ENCODE measurements at places on chromosomes 2 and 18.

GRCh38 chr18:56409736-56410135 lies 228.7 kb downstream of the TXNL1 start:
- no peak for DNase-seq

- DNase-seq: peak; percentile 31
Measured at GRCh38 chr18:2049986-2050385, 521.3 kb downstream of the METTL4 start.

DNA sequence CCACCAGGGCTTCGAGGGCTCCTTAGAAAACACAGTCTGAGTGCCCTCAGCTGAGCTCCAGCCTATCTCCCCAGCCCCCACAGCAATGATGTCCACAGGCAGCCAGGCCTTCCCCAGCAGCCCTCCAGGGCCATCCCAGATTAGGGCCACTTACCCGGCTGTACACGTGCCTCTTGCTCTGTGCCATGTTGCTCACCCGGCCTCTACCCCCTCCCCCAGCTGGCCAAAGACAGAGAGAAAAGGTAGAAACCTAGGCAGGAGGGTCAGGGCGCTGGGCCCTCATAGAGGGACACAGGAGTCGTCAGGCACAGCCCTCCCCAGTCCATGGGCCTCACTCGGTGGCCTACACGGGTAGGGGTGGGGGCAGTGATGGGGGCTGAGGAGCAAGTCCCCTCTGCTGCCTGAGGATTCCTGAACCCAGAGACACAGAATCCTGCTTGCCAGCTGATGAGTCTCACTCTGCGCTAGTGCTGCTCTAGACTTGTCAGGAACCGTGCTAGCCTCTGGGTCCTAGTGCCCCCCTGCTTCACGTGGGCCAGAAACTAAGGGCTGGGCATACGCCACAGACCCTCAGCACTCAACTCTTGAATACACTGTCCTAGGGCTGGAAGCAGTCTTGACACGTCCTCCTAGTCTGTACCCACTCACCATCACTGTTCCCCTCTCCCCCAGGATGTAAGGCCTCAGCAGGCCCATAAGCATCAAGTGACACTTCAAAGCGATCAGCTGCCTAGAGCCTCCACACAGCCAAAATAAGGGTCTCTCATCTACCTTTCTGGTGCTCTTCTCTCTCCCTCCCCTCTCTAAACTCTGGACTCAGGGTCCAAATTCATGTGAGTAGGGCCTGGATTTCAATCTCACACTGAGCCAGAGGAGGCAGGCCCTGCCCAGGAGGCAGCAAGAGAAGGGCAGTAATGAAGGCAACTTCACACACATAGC lies at the start of gene DCTN1:
DCTN1 (minus strand) TSS at position 461 of the 939 bp plus-strand sequence; CDS start at position 187, 274 bp downstream.
- no peak for DNase-seq

GRCh38 chr2:211609127-211609526 lies 929.5 kb downstream of the ERBB4 start:
- DNase-seq: no peak

- no peak for DNase-seq
Measured at GRCh38 chr2:149585166-149585885, 2.2 kb downstream of the MMADHC start.

DNA sequence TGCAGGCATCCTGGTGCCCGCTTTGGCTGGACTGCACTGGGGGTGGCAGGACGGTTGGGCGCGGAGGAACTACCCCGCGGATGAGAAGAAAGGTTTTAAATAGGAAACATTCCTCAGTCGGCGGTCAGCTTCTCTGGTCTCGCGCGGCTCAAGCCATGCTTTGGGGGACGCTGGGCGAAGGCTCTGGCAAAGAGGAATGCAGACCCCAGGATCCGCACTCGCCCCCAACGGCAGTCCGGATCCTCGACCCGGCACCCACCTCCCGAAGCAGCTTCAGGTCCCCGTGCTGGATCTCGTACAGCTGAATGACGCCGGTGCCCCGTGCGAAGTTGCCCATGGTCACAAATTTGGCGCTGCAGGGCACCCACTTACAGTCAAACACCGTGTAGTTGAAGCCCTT lies 686 bp upstream of the PNO1 start:
- no peak for DNase-seq

DNA sequence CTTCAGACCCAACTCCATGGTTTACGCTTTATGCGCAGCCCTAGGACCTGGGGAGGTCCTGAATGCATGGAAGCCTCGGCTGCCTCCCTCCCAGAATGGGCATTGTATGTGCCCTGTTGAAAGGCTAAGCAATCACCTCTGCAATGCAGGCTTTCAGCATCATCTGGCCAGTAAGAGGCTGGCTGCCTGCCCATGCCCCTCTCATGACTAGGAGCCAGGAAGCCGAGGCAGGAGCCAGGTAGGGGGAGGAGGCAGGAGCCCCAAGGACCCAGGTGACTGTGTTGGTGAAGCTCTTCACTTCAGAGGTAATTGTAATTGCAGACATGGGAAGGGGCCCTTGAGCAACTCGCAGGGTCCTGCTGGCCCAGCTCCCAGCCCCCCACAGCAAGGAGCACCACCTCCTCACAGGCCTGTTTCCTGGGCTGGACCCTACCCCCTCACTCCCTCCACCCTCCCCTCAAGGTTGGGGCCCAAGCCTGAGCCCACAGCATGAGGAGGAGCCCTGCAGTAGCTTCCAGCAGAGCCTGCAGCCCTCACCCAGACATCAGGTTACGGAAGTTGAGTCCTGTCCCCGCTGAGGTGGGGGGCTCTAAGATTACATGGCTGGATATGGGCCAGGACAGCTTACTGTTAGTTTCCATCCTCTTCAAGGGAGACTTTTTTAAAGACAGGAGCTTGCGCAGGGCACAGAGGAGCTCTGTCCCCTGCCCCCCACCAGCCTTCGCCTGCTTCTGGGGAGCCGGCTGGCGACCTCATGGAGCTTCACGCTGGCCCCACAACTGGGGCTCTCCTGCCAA lies 21.9 kb downstream of the CRACDL start:
- no peak for DNase-seq

DNA sequence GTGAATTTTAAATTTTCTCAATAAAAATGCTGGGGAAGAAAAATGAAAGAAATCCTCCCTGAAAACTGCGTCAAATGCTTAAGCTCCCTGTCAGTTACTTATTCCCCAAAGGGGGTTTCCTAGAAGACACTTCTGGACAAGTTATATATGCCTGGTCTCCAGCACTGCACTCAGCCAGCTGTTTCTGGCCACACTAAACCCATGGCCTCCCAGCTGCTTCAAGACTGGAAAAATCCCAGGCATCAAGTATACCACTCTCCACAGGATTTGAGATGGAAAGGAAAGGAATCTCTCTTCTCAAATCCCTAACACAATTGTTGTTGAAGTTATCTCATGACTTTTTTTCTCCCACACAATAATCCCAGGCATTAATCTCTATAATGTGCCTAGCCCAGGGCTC lies 245.7 kb downstream of the NBAS start:
- no peak for DNase-seq

GRCh38 chr2:98240786-98241398 lies 105.4 kb upstream of the CNGA3 start:
- no peak for DNase-seq

GRCh38 chr2:236909802-236910201 lies 175.9 kb upstream of the COPS8 start:
- DNase-seq: no peak

GRCh38 chr2:23789012-23789411 lies 137.9 kb downstream of the ATAD2B start:
- DNase-seq: no peak

DNA sequence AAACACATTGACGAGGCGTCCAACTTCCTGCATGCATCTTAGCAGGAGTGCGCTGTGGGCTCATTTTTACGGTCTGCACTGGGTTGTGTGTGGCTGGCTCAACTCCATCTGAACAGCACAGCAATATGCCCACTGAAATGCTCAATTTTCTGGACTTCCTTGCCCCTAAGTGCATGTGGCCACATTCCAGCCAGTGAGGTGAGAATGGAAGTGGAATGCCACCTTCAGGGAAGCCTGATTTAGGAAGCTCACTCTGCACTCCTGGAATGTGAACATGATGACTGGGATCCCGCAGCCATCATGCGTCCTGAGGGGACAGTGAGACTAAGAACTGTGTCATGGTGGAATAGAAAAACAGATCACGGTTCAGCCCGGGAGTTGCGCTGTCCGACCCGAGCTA lies 76.2 kb downstream of the PSMG2 start:
- no peak for DNase-seq

GRCh38 chr2:119544939-119545475 lies 758 bp downstream of the CFAP221 start:
- DNase-seq: no peak

GRCh38 chr2:141720476-141720875 lies 410.3 kb downstream of the LRP1B start:
- no peak for DNase-seq

GRCh38 chr18:39635966-39636365 lies 2070.4 kb upstream of the CELF4 start:
- no peak for DNase-seq

GRCh38 chr2:197873293-197873701 lies 68.9 kb downstream of the PLCL1 start:
- no peak for DNase-seq

DNA sequence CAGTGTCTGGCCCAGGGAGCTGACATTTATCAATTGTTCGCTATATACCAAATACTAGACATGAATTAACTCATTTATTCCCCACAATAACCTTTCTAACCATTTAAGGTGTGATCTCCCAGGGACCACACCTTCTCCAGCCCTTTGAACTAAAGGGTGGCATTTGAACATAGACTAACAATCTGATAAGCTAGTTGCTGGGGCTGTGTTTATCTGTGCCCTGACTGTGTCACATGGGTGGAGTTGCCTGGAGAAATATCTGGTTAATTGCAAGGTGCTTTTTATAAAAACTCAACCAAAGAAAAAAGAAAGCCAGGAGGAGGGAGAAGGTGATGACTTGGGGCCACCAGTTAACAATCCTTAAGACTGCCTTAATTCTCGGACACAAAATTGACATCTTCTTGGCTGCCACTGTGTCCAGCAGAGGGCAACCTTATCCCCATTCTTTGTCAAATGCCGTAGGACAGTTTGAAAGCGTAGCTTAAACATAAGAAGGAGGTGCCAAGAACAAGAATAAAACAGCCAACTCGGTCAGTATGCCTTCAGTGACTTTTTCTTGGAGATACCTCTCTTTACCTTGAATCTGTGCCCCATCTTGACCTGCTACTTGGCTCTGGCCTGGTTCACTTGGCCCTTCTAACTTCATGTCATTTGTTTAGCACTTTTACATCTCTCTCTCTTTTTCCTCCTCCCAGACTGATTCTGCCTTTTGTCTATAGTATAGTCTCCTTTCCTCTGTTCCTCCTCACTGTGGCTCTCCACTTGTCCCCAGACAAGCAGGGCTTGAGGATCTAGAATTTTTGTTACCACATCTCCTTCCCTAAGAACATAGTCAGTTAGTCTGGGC lies 183.4 kb downstream of the MYO3B start:
- DNase-seq: peak; percentile 15

DNA sequence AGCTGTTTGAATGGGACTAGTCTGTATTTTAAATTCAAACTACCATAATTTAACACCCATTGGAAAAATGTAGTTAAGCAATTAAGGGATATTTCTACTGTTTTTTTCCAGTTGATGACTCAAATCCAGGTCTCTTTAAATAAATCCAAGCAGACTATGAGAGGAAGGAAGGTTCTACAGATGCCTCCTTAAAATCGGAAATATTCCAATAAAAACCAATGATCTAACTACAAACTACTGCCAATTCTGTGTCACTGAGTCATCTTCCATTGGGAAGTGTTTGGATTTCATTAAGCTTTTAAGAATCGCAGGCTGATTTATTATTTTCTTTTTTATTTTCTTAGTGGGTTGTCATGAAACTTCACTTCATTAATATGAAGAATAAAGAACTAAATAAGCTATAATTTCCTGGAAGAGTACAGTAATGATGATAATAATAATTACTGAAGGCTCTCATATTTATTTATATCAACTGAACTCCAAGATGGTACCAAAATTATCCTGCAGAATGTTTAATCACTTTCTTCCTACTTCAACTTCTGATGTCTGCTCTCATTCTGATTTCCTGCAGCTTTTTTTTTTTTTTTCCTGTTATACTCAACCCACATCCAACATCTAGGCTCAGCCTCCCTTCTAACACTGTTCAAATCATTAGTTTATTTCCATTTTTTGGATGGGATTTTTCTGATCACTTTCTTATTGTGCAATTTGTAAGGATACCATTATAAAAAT lies 166.3 kb upstream of the FN1 start:
- no peak for DNase-seq

DNA sequence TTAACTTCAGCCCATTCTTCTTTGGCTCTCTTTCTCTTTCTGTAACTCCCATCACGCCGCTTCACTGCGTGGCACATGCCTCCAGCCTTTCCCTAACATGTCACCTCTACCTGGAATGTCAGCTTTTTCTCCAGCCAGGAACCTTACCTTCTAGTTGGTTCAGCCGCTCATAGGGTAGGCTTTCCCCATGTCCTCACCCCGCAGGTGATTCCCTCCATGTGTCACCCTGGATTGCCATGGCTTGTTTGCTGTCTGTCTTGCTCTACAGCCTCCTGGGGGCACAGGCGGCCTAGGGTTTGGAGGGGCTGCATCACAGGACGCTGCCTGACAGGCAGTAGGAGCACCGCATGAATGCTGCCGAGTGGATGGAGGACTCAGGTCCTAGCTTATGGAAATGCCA lies 39.2 kb downstream of the ARHGEF4 start:
- DNase-seq: no peak

GRCh38 chr18:24841536-24841935 lies 381.1 kb downstream of the HRH4 start:
- DNase-seq: no peak

DNA sequence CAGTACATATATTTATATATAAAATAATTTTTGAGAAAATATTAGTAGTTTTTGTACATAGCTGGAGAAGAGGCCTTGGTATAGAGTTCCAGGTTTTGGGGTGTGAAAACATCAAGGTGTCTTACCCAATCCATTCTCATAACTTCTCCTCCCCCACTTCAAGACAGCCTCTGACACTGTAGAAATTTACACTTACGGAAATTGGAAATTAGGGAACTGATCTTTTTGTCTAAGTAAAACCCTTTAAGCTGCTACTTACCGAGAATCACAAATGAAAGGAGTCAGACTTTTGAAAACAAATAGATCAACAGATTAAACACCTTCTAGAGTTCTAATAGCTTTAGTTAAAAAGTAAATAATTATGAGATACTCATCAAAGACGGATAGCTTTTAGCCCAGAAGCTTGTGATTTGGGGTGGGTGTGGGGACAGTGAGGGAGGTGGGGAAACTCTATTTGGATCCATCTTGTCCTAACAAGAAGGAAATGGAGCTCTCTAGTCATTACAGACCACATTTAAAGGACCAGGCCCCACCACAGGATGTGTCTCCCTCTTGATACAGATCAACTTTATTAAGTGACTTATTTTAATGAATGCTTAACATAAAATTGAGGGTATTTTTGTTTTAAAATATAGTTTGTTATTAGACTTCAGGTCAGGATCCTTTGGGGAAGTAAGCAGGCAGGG lies 11.1 kb upstream of the FBXO11 start:
- DNase-seq: no peak

- no peak for DNase-seq
Measured at GRCh38 chr2:767440-767839, 90.2 kb upstream of the TMEM18 start.

DNA sequence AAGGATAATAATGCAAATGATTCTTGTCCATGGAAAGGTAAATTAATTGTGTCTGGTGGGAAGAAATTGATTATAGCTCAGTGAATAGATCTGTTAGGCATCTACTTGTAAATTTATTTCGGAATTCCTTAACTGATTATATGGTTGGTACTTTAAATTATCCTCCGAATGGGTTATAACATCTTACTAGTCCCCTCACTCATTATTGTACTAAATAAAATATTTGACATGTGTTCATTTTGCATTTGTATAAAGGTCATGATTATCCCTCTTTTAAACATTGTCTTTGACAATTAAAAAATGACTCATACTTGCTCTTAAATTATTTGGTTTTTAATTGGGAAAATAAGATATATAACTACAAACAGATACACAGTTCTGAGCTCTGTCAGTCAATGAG lies 47.4 kb downstream of the CAVIN2 start:
- DNase-seq: no peak

- DNase-seq: no peak
Measured at GRCh38 chr18:58064406-58064998, 20.5 kb downstream of the NEDD4L start.

All from GDM1 (cell line).